Nephron progenitor cell (in vitro differentiated cells): ENCODE measurements at places on chromosomes 1 and 21.

- no peaks in the 10 kb centered on the region for H3K4me1 ChIP-seq
- H3K4me3 ChIP-seq: no peak overlapping the region
- no peak overlapping the region for H3K27ac ChIP-seq
- no peak for DNase-seq
- no peaks in the 10 kb centered on the region for H3K27me3 ChIP-seq
These were observed 295.1 kb upstream of the ST6GALNAC5 start for GRCh38 chr1:76572229-76572628.

DNA sequence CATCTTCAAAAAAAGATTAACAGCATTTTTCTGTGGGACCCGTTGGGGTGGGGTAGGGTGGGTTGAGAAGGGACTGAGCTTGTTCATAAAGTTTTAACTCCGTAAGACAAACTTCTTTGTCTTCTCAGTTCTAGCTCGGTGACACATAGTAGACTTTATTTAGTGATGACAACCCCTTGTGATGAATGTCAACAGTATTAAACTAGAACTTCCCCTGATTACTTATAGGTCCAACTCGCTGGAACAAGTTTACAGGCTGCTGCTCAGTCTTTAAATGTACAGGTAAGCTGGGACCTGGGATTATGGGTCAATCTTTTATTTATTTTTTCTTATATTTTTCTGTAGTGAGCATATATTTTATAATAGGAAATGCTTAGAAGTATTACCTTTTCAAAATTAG, 148.4 kb downstream of the CD247 start:
- H3K27ac ChIP-seq: no peak overlapping the region
- DNase-seq: no peak
- H3K27me3 ChIP-seq: no peaks in the 10 kb centered on the region
- peaks cover 30% of the 10 kb centered on the region for H3K36me3 ChIP-seq

DNA sequence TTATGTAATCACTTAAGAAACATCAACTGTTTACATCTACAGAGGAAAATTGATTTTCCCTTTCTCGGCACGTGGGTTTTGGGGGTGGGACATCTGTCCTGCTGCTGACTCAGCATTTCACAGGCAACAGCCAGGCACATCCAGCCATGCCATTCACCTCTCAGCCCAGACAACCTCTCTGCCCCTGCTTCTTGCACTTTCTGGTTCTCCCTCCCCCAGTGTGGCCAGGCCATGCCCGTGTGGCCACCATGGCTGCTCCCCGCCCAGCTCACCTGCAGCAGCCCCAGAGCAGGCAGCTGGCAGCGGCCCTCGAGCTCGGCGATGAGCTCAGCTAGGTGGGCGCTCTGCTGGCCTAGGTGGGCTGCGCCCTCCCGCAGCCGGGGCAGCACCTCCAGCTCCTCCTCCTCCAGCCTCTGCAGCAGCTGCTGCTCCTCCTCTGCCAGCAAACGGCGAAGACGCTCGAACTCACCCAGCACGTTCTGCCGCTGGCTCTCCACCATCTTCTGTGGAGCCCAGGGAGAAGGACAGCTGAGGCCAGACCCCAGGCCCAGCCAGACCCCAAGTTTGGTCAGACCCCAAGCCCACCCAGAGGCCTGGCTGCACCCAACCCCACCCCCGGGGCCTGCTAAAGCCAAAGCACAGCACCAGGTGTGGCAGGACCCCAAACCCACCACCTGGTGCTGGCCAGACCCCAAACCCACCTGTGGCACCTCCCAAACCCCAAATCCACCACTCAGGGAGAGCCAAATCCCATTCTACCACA, 5.8 kb downstream of the TRIM11 start:
- H3K27ac ChIP-seq: peak overlapping the region; percentile 22
- no peak overlapping the region for H3K4me3 ChIP-seq
- peaks cover 2% of the 10 kb centered on the region for H3K27me3 ChIP-seq
- peaks cover 20% of the 10 kb centered on the region for H3K36me3 ChIP-seq

- DNase-seq: no peak
- H3K36me3 ChIP-seq: peaks cover 5% of the 10 kb centered on the region
- H3K4me3 ChIP-seq: no peak overlapping the region
- H3K4me1 ChIP-seq: peaks cover 9% of the 10 kb centered on the region
- H3K27ac ChIP-seq: no peak overlapping the region
- peaks cover 5% of the 10 kb centered on the region for H3K27me3 ChIP-seq
These were observed 74.9 kb downstream of the MIS18A start for GRCh38 chr21:32203877-32204480.

DNA sequence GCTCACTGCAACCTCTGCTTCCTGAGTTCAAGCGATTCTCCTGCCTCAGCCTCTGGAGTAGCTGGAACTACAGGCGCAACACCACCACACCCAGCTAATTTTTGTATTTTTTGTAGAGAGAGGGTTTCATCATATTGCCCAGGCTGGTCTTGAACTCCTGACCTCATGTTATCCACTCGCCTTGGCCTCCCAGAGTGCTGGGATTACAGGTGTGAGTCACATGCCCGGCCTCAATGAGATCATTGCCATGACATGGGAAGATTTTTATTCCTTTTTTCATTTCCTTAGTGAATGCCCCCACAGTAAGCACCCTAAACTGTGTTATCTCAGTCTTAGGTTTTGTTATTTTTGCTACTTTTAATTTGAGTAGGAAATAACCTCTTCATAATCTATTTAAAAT, 977.9 kb downstream of the BRINP3 start:
- no peaks in the 10 kb centered on the region for H3K36me3 ChIP-seq
- DNase-seq: no peak
- no peaks in the 10 kb centered on the region for H3K4me1 ChIP-seq
- H3K27me3 ChIP-seq: peaks cover 3% of the 10 kb centered on the region

GRCh38 chr1:178518894-178519293, 6.0 kb downstream of the TEX35 start:
- peaks cover 3% of the 10 kb centered on the region for H3K27me3 ChIP-seq
- no peaks in the 10 kb centered on the region for H3K36me3 ChIP-seq
- H3K4me3 ChIP-seq: no peak overlapping the region
- no peak overlapping the region for H3K27ac ChIP-seq

DNA sequence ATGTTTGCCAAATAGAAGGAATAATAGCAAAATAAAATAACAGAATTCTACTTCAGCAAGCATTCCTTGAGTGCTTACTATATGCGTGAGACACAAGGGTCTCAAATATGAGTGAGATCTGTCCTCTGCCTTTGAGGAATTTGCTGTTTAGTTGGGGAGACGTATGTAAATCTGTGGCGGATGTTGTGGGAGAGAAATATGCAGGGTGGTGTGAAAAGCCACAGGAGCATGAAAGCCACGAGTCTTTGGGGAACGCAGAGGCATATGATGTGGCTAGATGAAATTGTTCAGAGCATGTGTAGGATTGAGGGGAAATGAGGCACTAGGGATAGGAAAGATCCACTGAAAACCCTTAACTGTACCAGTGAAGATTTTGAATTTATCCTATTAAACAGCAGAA, 244.4 kb downstream of the PBX1 start:
- H3K4me1 ChIP-seq: peaks cover 33% of the 10 kb centered on the region
- peaks cover 85% of the 10 kb centered on the region for H3K36me3 ChIP-seq
- H3K4me3 ChIP-seq: no peak overlapping the region
- H3K27me3 ChIP-seq: no peaks in the 10 kb centered on the region
- DNase-seq: no peak
- no peak overlapping the region for H3K27ac ChIP-seq

- H3K4me1 ChIP-seq: peaks cover 24% of the 10 kb centered on the region
- DNase-seq: no peak
- peaks cover 14% of the 10 kb centered on the region for H3K27me3 ChIP-seq
- peaks cover 22% of the 10 kb centered on the region for H3K36me3 ChIP-seq
- H3K4me3 ChIP-seq: peak overlapping the region; percentile 18
These were observed 22.6 kb upstream of the SIM2 start for GRCh38 chr21:36676039-36676950.

GRCh38 chr1:148263128-148263905, 111.2 kb upstream of the NBPF11 start:
- no peaks in the 10 kb centered on the region for H3K36me3 ChIP-seq
- peaks cover 33% of the 10 kb centered on the region for H3K4me1 ChIP-seq
- DNase-seq: peak; percentile 60
- H3K4me3 ChIP-seq: peak overlapping the region; percentile 92
- H3K27me3 ChIP-seq: peaks cover 12% of the 10 kb centered on the region

DNA sequence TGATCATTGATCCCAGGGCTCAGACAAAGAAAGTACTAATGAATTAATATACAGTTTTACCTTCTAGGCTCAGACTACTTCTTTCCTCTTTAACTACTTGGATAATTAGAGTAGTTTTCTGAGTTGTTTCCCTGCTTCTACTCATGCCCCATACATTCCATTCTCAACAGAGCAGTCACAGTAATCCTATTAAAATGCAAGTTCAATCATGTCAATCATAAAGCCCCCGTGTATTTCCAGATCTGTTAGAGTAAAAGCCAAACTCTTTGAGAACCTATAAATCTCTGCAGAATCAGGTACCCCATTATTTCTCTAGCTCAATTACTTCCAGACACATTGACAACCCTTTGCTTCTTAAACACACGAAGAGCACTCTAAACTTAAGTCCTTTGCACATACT, 242.1 kb upstream of the PRMT6 start:
- H3K36me3 ChIP-seq: no peaks in the 10 kb centered on the region
- peaks cover 4% of the 10 kb centered on the region for H3K27me3 ChIP-seq
- DNase-seq: no peak
- H3K4me3 ChIP-seq: no peak overlapping the region
- no peak overlapping the region for H3K27ac ChIP-seq
- H3K4me1 ChIP-seq: no peaks in the 10 kb centered on the region
